ENCODE measurements at places on chromosomes 12 and 14. TPM values are rescaled to one million over a fixed set of nuclear protein-coding genes. Genes with fewer than 3 reads are reported as not detected.

DNA sequence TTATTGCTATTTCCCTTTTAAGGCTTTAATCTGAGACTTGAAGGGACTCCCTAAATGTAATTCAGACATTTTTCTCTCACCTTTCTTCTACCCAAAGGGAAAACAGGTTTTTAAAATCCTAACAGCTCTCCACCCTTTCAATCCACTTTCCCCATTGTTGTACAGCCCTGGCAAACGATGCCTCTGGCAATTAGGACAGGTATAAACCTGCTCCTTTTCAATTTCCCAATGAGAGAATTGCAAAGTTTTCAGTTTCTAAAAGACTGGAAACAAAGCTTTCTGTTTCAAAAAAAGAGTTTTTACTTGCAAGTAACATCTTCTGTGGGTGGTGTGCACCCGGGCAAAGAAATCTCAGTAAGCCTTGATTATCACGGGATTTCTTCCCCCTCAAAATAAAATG lies 131.2 kb downstream of the HMGA2 start:
- ATAC-seq, result no peak

DNA sequence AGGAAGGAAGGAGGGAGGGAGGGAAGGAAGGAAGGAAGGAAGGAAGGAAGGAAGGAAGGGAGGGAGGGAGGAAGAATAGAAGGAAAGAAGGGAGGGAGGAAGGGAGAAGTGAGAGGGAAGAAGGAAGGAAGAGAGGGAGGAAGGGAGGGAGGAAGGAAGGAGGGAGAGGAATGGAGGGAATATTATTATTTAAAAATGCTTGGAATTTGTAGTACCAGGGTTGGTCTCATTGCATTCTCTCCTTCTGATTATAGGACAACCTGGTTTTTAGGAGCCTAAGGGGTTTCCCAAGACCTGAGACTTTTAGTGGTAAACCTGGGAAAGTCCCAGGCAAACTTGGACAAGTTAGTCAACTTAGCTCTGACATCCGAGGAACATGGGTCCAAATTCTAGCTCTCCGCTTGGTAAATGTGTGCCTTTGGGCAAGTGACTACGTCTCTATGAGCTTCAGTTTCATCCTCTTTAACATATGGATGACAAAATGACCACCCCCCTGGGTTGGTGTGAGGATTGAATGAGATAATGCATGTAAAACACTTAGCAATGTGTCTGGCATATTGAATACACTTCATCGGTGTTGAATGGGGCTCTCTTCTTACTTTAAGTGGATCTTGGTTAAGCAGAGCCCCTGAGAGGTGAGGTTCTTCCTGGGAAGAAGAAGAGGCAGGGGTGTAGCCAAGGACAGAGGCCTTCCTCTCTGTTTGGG lies 690.7 kb upstream of the TBX3 start:
- ATAC-seq, result no peak

DNA sequence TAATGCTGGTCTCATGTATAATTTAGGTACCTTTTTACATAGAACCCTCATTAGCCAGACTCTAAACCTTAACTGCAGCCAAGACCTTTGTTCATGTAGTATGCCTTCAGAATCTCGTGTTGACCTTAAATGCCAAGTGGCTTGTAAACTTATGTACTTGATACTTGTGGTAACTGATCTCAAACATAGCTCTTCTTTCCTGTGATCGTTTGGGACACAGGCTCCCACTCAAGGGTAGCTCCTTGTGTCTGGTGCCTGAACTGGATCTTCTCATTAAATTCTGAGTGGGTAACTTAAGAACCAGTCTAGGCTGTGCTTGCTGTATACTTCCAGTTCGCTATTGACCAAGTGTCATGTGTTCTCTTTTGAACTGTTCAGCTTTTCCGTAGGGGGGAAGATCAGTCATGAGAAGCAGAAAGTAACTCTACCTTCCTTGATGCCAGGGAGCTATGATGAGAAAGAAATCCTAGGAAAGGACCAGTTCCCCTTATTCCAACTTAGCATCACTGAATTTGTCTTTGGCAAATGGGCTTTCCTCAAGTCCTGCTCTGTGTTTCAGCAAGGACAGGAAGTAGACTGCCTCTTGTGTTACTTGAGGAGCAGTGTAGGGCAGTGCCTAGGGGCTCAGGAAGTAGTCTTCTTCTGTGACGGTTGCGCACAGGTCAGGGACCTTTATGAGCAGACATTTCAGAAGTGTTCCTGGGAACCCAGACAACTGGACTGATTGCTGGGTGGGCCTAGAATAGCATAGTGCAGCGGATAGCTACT lies 2.5 kb downstream of the LGALS3 start:
- peak; percentile 31 for ATAC-seq

GRCh38 chr12:31877884-31878283 lies 81.3 kb upstream of the RESF1 start:
- ATAC-seq, result no peak

DNA sequence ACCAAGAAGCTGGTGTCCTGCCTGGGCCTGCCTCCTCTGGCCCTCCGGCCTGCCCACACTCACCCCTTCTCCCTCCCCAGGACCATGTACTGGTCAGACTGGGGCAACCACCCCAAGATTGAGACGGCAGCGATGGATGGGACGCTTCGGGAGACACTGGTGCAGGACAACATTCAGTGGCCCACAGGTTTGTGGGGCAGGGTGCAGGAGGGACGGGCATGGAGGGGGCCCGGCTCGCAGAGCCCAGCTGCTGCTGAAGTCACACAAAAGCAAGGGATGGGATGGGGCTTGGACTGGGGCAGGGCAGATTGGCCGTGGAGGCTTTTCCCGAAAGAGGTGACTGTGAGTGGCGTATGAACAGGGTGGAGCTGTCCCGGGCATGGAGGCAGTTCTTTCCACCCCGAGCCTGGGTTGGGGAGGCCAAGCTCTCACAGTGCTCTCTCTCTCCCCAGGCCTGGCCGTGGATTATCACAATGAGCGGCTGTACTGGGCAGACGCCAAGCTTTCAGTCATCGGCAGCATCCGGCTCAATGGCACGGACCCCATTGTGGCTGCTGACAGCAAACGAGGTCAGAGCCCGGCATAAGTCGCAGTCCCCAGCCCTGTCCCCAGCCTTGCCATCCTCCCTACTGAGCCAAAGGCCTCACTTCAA lies 7.8 kb upstream of the NXPH4 start:
- ATAC-seq, result no peak

GRCh38 chr14:22563987-22564386 lies 25.0 kb downstream of the DAD1 start:
- ATAC-seq, result peak; percentile 20

DNA sequence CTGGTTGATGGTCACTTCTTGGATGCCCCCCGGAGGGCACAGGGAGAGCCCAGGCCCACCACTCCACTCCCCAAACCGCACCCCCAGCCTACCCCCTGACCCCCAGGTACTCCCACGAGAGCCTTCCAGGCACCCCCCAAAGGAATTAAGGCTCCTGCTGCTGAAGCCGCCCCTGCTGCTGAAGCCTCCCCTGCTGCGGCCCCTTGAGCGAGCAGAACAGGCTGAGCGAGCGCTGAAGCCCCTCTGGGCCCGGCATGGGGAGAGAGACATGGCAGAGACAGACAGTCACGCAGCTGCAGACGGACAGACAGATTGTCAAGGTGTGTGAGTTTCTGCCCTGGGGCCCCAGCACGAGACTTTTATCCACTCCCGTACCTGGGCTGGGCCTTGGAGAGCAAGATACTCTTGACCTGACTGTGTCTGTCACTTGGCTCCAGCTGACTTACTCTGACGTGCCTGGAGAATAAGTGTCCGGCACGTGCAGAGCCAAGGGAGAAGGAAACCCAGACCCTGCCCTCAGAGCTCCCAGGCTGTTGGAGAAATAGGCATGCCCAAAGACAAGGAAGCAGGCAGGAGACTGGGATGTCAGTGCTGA lies at the start of gene KRT78:
TSS of gene KRT78 (minus strand) at position 334 of the 595 bp plus-strand sequence. CDS start at position 270, 64 bp downstream.
- no peak for ATAC-seq

GRCh38 chr14:87838931-87839330 lies 154.1 kb downstream of the GALC start:
- no peak for ATAC-seq

DNA sequence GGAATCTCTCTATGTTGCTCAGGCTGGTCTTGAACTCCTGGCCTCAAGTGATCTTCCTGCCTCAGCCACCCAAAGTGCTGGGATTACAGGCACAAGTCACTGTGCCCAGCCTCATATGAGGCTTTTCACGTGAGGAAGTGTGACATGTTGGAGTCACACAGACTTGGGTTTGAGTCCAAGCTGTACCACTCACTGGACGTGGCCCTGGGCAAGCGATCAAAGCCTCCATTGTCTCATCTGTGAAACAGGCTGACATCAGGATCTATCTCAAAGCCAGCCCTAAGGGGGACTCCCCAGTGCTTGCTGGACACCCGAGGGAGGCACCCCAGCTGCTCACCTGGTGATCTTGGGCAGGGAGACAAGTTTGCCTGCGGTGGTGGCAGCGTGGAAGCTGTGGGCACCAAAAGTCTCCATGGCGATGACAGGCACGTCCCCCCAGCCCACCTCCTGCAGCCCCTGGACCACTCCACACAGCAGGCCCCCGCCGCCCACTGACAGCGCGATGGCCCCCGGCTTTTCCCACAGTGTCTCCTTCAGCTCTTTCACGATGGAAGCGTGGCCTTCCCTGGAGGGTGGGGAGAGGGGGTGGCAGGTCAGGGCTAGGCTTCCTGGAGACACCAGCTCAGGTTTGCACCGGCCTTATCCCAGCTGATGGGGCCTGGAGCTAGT lies 6.7 kb downstream of the SDS start:
- ATAC-seq, result no peak

DNA sequence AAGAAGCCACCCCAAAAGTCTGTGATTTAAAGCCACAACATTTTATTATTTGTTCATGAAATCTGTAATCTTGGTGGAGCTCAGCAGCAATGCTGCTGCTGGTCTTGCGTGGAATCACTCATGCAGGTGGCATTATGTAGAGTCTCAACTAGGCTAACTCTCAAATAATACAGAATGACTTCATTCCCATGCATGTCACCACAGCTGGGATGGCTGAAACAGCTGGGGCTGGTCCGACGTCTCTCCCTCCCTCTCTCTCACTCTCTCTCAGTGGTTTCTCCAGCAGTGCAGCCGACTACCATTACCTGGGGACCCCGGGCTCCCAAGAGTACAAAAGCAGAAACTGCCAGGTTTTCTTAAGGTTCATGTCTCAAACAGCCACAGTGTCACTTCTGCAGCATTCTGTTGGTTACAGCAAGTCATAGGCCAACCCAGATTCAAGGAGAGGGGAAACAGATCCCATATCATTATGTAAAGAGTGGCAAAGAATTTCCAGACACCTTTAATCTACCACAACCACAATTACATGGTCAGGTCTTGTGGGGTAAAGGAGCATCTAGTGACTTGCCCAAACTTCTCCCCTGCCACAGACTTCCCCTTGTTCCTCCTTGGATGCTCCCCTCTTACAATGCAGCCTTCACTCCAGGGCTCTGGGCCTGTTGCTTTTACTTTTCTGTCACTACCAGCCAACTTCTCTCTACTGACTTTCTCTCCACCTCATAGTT lies 192.0 kb upstream of the HMGA2 start:
- no peak for ATAC-seq

GRCh38 chr12:52517888-52518287 lies 2.3 kb downstream of the KRT5 start:
- ATAC-seq, result no peak

GRCh38 chr14:44286201-44286600 lies 220.9 kb downstream of the FSCB start:
- ATAC-seq, result no peak

DNA sequence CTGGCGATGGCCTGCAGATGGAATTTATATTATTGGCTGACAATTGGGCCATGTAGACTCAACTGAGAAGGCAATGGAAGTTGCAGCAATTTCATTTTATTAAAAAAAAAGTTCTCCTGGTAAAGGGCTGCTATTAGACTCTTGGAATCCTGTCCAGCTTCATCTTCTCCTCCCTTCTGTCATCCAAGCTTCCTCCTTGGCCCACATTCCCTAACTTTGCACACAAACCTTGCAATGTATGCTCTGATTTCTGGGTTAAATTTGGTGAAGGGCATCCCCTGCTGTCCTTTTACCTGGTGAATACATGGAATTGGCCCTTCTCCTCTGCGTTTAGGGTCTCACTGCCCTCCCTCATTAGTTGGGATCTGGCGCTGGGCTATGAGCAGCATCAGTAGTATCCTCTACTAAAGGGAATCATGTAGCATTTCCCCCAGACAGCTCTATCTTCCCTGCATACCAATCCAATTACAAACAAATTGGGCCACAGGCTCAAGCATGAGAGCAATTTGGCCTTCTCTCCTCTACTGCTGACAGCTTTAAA lies 336.9 kb downstream of the BMP4 start:
- no peak for ATAC-seq

DNA sequence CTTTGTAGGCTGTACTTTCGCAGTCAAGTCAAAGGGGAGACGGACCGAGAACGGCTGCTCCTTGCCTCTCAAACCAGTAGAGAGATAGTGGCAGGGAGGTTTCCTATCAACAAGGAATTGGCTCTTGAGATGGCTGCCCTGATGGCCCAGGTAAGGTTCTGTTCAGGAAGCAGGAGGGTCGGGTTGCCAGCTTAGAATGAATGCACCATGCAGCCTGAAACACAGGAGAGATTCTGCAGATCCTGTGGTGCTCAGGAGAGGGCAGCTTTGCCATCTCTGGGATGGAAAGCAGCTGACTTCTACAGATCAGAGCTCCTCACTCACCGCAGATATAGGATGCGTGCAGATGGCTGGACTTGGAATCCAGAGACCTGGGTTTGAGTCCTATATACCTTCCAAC lies 18.0 kb downstream of the PIGH start:
- no peak for ATAC-seq

DNA sequence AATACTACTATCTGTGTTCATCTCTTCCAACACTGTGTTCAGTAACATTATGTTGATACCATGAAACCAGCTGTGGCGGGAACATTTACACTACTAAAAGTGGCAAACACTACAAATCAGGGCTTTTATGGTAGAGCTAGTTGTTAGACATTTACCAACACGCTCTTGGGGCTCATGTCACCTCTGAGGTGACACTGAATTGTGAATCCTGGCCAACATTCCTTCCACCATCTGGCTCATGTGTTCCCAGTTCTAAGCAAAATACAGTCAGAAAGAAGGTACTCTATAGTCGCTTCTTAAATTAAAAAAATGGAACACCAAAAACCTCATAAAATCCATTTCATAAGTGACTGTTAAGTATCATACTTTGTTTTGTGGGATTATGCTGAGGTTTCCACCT lies 436.6 kb downstream of the FUT8 start:
- no peak for ATAC-seq

- ATAC-seq, result no peak
These were observed 215.6 kb downstream of the FSCB start for GRCh38 chr14:44291366-44291915.

- no peak for ATAC-seq
These were observed 17.9 kb downstream of the RAD52 start for GRCh38 chr12:931591-931990.

GRCh38 chr14:101561897-101562490 lies 699 bp downstream of the DIO3 start:
- ATAC-seq, result no peak

- ATAC-seq, result no peak
These were observed 685.9 kb downstream of the DIO2 start for GRCh38 chr14:79525416-79525815.

RPL10L gene
- not detected for total RNA-seq

BCL2L2 gene
- total RNA-seq, result 2.9 TPM

ART4 gene
- not detected for total RNA-seq

ABCD4 gene
- 55.4 TPM for total RNA-seq

KLHL33 gene
- total RNA-seq, result 0.11 TPM

TBC1D30 gene
- total RNA-seq, result 0.58 TPM

SLC6A12 gene
- not detected for total RNA-seq

AREL1 gene
- total RNA-seq, result 30.7 TPM

TDRD9 gene
- 0.95 TPM for total RNA-seq

EML5 gene
- 1.6 TPM for total RNA-seq

SELPLG gene
- total RNA-seq, result 89.1 TPM

ACTR6 gene
- 40.6 TPM for total RNA-seq

SYNDIG1L gene
- not detected for total RNA-seq

Data from activated T-helper 17 cell treated with anti-CD3 and anti-CD28 coated beads, Interleukin-2, amount 50 U/mL, for 72 hours (primary cell).